ENCODE measurements at places on chromosomes 4 and X. TPM values are rescaled to one million over a fixed set of nuclear protein-coding genes. Genes with fewer than 3 reads are reported as not detected.

EGF gene
- 1.6 TPM for polyA plus RNA-seq

DDX53 gene
- not detected for polyA plus RNA-seq

SMIM31 gene
- 0.09 TPM for polyA plus RNA-seq

SPINK2 gene
- polyA plus RNA-seq = 0.24 TPM

CITED1 gene
- 0.56 TPM for polyA plus RNA-seq

TMPRSS11B gene
- not detected for polyA plus RNA-seq

NAT8L gene
- 0.82 TPM for polyA plus RNA-seq

RNF150 gene
- 13.2 TPM for polyA plus RNA-seq

DDIT4L gene
- 1.5 TPM for polyA plus RNA-seq

ADH1A gene
- 0.08 TPM for polyA plus RNA-seq

NOX1 gene
- polyA plus RNA-seq = 0.61 TPM

MMRN1 gene
- polyA plus RNA-seq = 41.0 TPM

FANCB gene
- 0.34 TPM for polyA plus RNA-seq

PITX2 gene
- polyA plus RNA-seq = 76.0 TPM

SOD3 gene
- 247 TPM for polyA plus RNA-seq

PRDM8 gene
- 13.7 TPM for polyA plus RNA-seq

ZGRF1 gene
- polyA plus RNA-seq = 1.6 TPM

CDX4 gene
- polyA plus RNA-seq = not detected

OTUD6A gene
- not detected for polyA plus RNA-seq

OGT gene
- 37.3 TPM for polyA plus RNA-seq

BMX gene
- polyA plus RNA-seq = 3.3 TPM

SLIT2 gene
- 30.5 TPM for polyA plus RNA-seq

NEIL3 gene
- not detected for polyA plus RNA-seq

Measured in urinary bladder (tissue), 4 donors.